B cell (primary cell): ENCODE measurements at places on chromosomes 2 and 18. TPM values are rescaled to one million over a fixed set of nuclear protein-coding genes. Genes with fewer than 3 reads are reported as not detected.

Gene TCF7L1
- 0.53 and 0.67 TPM in 2 replicates for total RNA-seq

Gene REG1B
- total RNA-seq: not detected in 2 replicates

Gene CBLN2
- total RNA-seq: not detected in 2 replicates

Gene NEB
- 3.6 and 5.1 TPM in 2 replicates for total RNA-seq

Gene RTP5
- not detected in 2 replicates for total RNA-seq

Gene SPDYA
- total RNA-seq: 2.8 and 3.5 TPM in 2 replicates

Gene IL37
- total RNA-seq: 0.79 TPM in 1 of 2 replicates, not detected in the other

Gene ALPG
- total RNA-seq: not detected in 2 replicates
